Upper lobe of right lung (tissue), 1 donor: ENCODE measurements at places on chromosomes 16 and 17.

- no peak overlapping the region for H3K4me3 ChIP-seq
- no peaks in the 10 kb centered on the region for H3K36me3 ChIP-seq
- H3K27ac ChIP-seq = no peak overlapping the region
- H3K27me3 ChIP-seq = no peaks in the 10 kb centered on the region
- DNase-seq = no peak
- H3K4me1 ChIP-seq = peaks cover 3% of the 10 kb centered on the region
Observed at GRCh38 chr17:43820759-43821158, 12.2 kb downstream of the MPP3 start.

DNA sequence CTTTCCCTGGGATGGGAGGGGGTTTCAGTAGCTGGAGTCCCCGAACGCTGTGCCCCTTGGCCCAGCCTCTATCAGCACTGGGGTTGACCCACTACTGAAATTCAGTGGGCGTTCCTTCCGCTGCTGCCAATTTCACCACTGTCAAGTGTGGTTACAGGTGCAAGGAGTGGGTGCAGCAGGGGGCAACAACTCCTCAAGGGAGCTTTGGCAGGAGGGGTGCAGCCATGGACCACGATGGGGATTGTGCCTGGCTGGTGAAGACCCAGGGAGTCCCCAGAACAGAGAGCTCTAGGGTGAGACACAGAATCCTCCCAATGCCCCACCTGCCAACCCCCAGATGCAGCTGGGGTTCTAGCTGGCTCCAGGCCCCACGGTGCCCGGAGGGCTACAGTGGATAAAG, 123.5 kb upstream of the SDK2 start:
- H3K27me3 ChIP-seq = no peaks in the 10 kb centered on the region
- no peak overlapping the region for H3K4me3 ChIP-seq

DNA sequence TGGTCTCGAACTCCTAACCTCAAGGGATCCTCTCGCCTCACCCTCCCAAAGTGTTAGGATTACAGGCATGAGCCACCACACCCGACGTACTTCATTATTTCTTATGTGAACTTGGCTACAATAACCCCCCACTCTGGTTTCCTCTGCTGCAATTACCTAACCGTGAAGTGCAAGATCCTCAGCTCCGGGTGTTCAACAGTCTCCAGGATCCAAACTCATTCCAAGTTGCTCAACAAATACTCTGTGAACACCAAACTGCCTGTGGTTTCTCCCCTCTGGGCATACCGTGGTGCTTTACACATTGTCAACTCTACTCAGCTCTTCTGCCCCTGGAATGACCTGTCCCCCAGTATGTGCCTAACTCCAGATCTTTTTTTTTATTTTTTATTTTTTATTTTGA, 6.8 kb upstream of the SULT1A1 start:
- no peak overlapping the region for H3K27ac ChIP-seq
- H3K4me3 ChIP-seq = no peak overlapping the region
- H3K27me3 ChIP-seq = no peaks in the 10 kb centered on the region
- peaks cover 9% of the 10 kb centered on the region for H3K36me3 ChIP-seq
- no peaks in the 10 kb centered on the region for H3K4me1 ChIP-seq

- DNase-seq = no peak
- H3K36me3 ChIP-seq = peaks cover 99% of the 10 kb centered on the region
- no peaks in the 10 kb centered on the region for H3K27me3 ChIP-seq
- no peak overlapping the region for H3K27ac ChIP-seq
Observed at GRCh38 chr17:17161759-17162158, 44.4 kb downstream of the PLD6 start.

DNA sequence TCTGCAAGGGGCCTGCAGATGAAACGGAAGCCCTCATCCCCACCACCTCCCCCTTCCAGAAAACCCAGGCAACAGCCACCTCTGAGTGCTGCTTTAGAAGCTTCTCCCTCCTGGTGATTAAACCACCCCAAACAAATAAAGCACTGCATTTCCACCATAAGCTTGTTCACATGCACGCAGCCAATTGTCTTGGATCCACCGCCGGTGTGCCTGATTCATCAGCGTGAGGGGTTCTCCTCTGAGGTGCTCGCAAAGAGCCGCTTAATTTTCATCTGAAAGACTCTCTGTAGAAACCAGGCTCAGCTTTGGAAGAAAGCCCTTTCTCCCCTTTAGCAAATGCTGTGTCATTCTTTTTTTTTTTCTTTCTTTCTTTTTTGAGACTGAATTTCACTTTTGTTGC, 155.2 kb upstream of the EEF2KMT start:
- no peak overlapping the region for H3K27ac ChIP-seq
- DNase-seq = no peak
- H3K4me3 ChIP-seq = no peak overlapping the region
- no peaks in the 10 kb centered on the region for H3K27me3 ChIP-seq

GRCh38 chr16:10812312-10813098, 6.1 kb downstream of the TVP23A start:
- no peaks in the 10 kb centered on the region for H3K27me3 ChIP-seq
- DNase-seq = no peak
- H3K4me3 ChIP-seq = no peak overlapping the region
- no peaks in the 10 kb centered on the region for H3K36me3 ChIP-seq

DNA sequence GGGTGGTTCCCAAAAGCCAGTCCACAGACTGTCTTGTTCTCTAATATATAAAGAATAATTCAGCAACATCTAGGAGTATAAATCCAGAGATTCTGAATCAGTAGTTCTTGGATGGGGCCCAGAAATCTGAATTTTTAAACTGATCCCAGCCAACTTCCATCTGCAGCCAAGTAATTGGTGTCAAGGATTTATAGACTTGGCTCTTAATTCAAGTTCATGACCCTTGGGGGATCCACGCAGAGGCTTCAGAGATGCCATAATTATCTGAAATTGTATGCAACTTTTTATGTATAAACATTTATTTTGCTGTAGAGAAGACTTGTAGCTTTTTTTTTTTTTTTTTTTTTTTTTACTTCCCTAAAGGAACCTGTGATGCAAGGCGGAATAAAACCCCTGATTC, 60.6 kb downstream of the HLF start:
- H3K27me3 ChIP-seq = no peaks in the 10 kb centered on the region
- no peaks in the 10 kb centered on the region for H3K4me1 ChIP-seq
- DNase-seq = no peak
- H3K36me3 ChIP-seq = peaks cover 8% of the 10 kb centered on the region

- H3K36me3 ChIP-seq = no peaks in the 10 kb centered on the region
- peaks cover 43% of the 10 kb centered on the region for H3K4me1 ChIP-seq
- peak overlapping the region; percentile 51 for H3K27ac ChIP-seq
- DNase-seq = no peak
Observed at GRCh38 chr17:47274319-47275069, 20.9 kb downstream of the ITGB3 start.

DNA sequence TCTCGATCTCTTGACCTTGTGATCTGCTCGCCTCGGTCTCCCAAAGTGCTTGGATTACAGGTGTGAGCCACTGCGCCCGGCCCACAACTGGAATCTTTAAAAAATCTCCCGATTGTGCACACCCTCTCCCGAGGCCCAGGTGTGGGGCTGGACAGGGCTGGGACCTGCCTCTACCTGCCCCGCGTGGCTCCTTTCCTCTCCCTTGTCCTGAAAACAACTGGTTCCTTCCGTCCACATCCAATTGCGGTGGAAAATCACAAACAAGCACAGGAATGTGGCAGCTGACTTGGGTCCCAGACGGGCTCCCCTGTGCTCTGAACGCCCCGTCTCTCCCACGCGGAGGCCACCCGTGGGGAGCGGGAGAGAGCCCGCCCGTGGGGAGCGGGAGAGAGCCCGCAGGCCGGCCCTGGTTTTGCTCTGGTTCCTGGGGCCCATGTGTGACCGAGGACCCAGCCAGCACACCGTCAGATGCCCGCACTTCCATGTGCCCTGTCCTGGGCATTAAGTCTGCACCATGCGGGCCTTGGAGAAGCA, 3.0 kb upstream of the TMEM204 start:
- H3K27me3 ChIP-seq = no peaks in the 10 kb centered on the region
- peaks cover 2% of the 10 kb centered on the region for H3K36me3 ChIP-seq
- peak overlapping the region; percentile 92 for H3K27ac ChIP-seq
- H3K4me1 ChIP-seq = peaks cover 48% of the 10 kb centered on the region
- H3K4me3 ChIP-seq = no peak overlapping the region
- DNase-seq = no peak

DNA sequence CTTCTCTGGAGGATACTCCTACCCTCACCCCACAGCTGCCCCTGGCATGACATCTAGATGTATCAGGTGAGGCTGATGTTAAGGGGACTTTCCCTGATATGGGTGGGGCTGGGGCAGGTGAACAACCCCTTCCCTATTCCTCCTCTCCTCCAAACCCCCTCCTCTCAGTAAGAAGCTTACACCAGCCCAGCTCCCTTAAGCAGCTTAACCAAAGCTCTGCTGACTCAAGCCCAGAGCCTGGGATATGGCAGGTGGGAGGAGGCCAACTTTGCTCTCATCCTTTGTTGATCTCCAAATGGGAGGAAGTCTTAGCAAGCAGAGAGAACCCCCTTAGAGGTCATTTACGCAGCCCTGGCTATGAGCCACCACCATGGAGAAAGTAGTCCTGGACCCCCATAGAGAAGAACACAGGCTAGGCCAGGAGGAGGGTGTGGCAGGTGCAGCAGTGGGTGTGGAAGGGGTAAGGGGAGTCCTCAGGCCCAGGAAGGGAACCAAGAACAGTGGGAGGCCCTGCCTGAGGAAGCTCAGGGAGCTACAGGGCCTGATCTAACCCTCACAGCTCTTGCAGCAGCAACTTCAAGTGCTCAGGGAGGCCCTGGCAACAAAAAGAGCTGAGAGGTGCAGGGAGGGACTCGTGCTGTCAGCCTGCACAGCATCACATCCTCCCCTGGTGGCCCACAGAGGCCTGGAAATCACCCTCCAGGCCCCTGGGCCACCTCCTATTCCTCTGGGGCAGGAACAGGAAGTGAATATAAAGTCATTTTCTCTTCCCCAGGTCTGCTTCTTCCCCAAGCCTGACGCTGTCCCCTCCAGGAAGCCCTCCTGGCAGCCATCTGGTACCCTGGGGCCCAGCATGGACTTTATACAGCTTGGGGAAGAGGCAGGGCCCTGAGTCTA, 2.9 kb downstream of the UNC119 start:
- H3K4me1 ChIP-seq = peaks cover 26% of the 10 kb centered on the region
- no peaks in the 10 kb centered on the region for H3K27me3 ChIP-seq
- DNase-seq = no peak
- no peak overlapping the region for H3K4me3 ChIP-seq

GRCh38 chr16:24509536-24509935, 29.8 kb upstream of the RBBP6 start:
- no peaks in the 10 kb centered on the region for H3K27me3 ChIP-seq
- no peaks in the 10 kb centered on the region for H3K36me3 ChIP-seq
- no peak overlapping the region for H3K4me3 ChIP-seq
- no peaks in the 10 kb centered on the region for H3K4me1 ChIP-seq
- DNase-seq = no peak

GRCh38 chr16:21167929-21168602, 9.6 kb downstream of the LDAF1 start:
- peaks cover 65% of the 10 kb centered on the region for H3K36me3 ChIP-seq
- DNase-seq = no peak
- no peak overlapping the region for H3K27ac ChIP-seq
- no peak overlapping the region for H3K4me3 ChIP-seq
